ENCODE measurements at places on chromosomes 2 and 18. TPM values are rescaled to one million over a fixed set of nuclear protein-coding genes. Genes with fewer than 3 reads are reported as not detected.
A peak's percentile ranks its signal among the peaks of the same experiment; 100 is the strongest.

DNA sequence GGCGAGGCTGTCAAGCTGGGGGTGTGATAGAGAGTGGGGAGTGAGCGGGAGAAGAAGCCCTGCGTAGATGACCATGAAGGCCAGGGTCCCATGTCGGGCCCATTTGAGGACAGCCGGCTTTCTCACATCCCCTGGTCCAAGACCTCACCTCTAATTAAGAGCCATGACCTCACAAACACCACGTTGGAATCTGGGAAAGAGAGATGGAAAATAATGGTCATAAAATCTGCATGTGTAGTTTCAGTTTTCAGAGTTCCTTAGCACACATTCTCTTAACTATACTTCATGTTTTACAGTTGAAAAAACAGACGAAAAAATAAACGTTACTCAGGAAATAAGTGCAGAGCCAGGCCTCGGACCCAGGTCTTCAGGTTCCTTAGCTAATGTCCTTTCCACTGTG, 244.8 kb upstream of the SIX2 start:
- H3K27me3 ChIP-seq = no peaks in the 10 kb centered on the region
- no peak overlapping the region for H3K27ac ChIP-seq
- H3K4me3 ChIP-seq = no peak overlapping the region
- H3K36me3 ChIP-seq = no peaks in the 10 kb centered on the region
- peaks cover 13% of the 10 kb centered on the region for H3K4me1 ChIP-seq

DNA sequence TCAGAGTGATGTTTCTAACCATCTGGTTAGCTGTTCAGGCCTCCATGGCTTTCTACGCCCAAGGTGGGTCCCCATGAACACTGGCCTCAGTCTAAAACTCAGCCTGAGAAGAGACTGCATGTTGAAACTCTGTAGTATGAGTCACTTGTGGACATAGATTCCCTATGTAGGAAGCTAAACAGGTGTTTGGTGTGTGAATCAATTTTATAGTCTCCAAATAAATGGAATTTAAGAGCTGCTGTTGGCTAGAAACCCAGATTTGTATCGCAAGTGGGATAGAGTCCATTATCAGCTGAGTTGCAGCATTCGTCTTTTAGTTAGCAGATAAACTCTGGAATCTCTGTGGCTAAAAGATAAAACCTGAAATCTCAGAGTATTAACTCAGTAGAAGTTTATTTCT, 131.4 kb downstream of the KCNS3 start:
- no peak overlapping the region for H3K4me3 ChIP-seq

DNA sequence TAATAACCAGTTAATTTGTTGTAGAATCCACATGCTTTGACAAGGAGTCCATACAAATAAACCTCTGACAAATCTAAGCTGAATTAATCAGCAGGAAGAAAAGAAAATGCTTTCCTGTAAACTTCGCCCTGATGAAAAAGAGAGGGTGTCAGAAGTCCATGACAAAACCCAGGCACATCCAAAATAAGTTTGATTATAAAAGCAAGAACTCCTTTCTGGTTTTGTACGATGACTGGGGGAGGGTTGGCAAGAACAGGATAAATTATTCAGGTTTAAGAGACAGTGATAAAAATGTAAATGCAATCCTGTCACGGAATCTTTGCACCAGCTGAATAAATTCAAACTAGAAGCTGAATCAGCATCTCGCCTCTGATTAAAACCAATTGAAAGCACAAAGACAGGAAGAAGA, 469.2 kb upstream of the TNP1 start:
- no peak overlapping the region for H3K4me3 ChIP-seq
- H3K27ac ChIP-seq = no peak overlapping the region
- no peak for DNase-seq
- no peaks in the 10 kb centered on the region for H3K36me3 ChIP-seq

DNA sequence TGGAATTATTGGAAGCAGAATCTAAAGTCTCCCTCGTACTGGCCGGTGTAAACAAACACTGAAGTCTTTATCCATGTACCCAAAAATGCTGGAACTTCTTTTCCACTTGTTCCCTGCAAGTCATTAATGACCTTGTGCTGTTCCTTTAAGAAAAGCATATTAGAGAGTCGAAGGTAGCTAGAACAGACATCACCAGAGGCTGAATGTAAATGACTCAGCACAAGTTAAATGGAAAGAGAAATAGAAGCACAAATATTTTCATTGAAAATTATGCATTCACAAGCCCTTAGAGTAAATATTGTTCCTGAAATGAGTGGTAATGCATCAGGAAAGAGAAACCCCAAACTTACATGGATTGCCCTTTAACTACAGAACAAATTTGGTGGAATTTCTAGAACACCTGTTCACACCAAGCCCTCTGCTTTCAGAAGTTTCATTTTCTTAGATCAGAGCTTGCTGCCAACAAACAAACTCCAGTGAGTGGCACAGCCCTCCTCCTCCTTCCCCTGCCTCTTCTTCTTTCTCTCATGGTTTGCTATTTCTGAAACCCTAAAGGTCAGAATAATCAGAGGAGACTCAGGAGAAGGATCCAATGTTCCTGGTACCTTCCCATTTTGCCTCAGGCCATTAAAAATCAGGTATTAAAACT, 264.3 kb downstream of the TXNL1 start:
- no peak overlapping the region for H3K4me3 ChIP-seq
- H3K27me3 ChIP-seq = no peaks in the 10 kb centered on the region
- peaks cover 2% of the 10 kb centered on the region for H3K4me1 ChIP-seq
- no peaks in the 10 kb centered on the region for H3K36me3 ChIP-seq
- H3K27ac ChIP-seq = no peak overlapping the region

MAL gene
- 1.5 TPM for total RNA-seq

GRCh38 chr2:149410701-149411484, 80.5 kb downstream of the LYPD6 start:
- H3K27ac ChIP-seq = no peak overlapping the region
- H3K27me3 ChIP-seq = no peaks in the 10 kb centered on the region
- no peaks in the 10 kb centered on the region for H3K4me1 ChIP-seq
- H3K36me3 ChIP-seq = no peaks in the 10 kb centered on the region
- no peak overlapping the region for H3K4me3 ChIP-seq

CARF gene
- total RNA-seq = 12.3 TPM

GRCh38 chr2:160380611-160381010, 113.0 kb downstream of the RBMS1 start:
- H3K4me1 ChIP-seq = peaks cover 27% of the 10 kb centered on the region
- DNase-seq = no peak
- H3K36me3 ChIP-seq = no peaks in the 10 kb centered on the region
- peak overlapping the region; percentile 26 for H3K27ac ChIP-seq

DNA sequence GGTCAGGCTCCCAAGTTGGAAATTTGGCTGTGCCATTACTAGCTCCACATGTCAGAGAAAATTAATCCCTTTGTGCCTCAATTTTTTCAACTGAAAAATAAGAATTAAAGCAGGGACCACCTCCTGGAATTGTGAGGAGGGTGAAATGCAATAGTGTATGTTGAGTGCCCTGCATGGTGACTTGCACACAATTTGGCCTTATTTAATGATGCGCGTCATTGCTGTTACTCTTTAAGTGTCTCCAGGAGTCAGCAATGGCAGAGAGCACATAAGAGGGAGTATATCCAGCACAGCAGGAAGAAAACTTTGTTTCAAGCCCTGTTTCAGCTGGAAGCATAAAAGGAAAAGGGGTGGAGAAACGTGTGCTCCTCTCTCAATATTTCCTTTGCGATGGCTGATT, 215.8 kb downstream of the ALK start:
- H3K36me3 ChIP-seq = no peaks in the 10 kb centered on the region
- H3K27ac ChIP-seq = no peak overlapping the region
- no peak overlapping the region for H3K4me3 ChIP-seq

CKAP2L gene
- 0.12 TPM for total RNA-seq

DNA sequence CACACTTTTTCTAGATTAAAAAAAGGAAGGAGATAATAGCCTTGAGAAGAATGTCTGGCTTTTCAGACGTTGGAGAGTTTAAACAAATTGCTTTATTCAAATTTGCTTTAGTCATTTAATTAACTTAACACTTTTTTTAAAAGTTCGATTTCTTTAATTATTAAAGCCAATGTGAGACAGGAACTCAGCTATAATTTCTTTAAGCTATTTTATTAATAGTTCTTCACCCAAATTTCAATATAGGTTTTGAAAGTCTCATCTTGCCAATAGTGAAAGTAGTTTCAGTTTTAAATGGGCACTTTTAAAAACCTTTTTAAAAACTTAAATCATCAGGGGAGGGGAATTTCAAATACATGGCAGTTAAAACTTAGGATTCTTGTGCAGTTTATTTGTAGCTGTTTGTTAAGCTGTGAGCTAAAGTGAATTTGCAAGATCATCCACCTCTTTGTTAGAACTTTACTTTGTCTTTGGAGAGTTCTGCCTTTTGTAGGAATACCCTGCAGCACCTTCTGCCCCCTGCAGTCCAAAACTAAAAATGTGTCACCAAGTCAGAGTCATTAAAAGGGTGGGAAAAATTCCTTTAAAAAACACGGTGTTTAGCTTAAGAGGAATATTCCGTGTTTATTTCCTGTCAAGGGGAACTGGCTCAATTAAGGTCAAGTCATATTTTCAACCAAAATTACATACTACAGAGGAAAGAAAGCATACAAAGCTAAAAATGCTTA, 4.6 kb downstream of the TGIF1 start:
- no peaks in the 10 kb centered on the region for H3K27me3 ChIP-seq
- H3K4me1 ChIP-seq = peaks cover 3% of the 10 kb centered on the region
- no peak overlapping the region for H3K27ac ChIP-seq
- no peak for DNase-seq
- H3K36me3 ChIP-seq = no peaks in the 10 kb centered on the region

- no peak for DNase-seq
- no peak overlapping the region for H3K4me3 ChIP-seq
- no peaks in the 10 kb centered on the region for H3K36me3 ChIP-seq
- H3K4me1 ChIP-seq = no peaks in the 10 kb centered on the region
Measured at GRCh38 chr2:57177176-57177575, 869.4 kb upstream of the VRK2 start.

FOXD4L1 gene
- total RNA-seq = 0.25 TPM

MGAT4A gene
- total RNA-seq = 14.5 TPM

TBR1 gene
- total RNA-seq = not detected

GRCh38 chr2:207528980-207529329, 807 bp upstream of the CREB1 start:
- H3K27me3 ChIP-seq = no peaks in the 10 kb centered on the region
- H3K4me1 ChIP-seq = peaks cover 5% of the 10 kb centered on the region
- DNase-seq = no peak
- peak overlapping the region; percentile 85 for H3K27ac ChIP-seq

DNA sequence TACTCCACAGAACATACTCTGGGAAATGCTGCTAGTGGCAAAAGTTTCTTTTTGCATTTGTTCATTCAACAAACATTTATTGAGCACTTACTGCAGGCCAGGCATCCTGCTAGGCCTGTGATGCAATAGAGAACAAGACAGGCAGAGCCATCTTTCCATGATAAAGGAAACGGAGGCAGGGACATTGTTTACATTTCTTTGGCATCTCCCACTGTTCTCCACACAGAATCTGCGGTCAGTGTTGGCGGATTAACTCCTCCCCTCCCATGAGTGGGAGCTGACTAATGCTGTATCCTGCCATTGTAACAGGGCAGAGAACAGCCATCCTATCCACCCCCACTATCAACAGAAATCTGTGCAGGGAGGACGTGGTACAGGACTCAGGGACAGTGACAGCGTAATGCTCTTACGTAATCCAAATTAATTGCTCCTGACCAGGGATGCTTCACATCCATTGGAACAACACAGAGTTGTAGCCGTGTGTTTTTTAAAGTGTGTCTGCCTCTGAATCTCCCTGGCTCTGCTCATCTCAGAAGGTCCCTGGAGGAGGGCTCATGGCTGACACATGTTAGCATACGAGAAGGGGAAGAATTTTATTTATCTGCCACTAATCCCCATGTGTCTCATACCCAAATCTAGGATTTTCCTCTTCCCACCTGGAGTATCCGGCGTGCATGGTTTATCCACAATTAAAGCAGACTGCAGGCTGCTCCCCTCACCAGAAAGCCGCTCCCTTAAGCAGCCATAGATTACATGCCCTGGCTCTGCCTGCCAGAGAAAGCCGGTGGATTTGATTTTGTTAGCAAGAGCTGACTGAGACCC, 32.3 kb downstream of the STEAP3 start:
- DNase-seq = no peak
- H3K36me3 ChIP-seq = no peaks in the 10 kb centered on the region
- no peaks in the 10 kb centered on the region for H3K27me3 ChIP-seq
- H3K4me3 ChIP-seq = no peak overlapping the region
- peaks cover 3% of the 10 kb centered on the region for H3K4me1 ChIP-seq
- H3K27ac ChIP-seq = no peak overlapping the region

DNA sequence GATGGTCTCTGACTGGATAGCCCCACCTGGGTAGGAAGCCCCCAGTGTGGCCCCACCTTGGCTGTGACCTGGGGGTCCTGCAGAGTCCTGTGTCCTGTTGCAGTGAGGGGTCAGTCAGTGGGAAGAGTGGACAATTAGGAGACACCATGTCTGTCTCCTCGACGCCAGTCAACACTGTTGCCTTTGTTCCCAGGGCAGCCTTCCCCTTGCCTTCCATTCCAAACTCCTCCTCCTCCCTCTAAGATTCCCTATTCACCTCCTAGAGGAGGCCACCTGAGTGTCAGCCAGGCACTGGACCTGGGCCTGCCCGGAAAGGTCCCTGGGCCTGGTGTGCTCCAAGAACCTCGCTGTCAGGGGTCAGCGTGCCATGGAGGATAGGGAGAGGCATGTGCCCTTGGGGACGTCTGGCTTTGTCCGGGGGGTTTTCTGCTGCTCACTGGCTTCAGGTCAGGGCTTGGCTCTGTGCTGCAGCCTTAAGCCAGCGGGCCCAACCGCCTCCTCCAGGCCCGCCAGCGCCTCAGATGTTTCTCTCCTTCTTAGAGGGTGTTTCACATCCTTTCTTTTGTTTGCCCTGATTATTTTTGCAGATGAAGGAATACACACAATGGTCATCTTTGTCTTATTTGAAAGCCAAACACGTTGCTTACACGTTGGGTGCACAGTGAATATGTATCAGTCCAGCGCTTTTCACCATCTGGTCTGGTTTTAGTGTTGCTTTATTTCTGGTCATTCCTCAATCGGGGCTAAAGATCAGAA, 68.9 kb downstream of the HPCAL1 start:
- H3K4me1 ChIP-seq = peaks cover 14% of the 10 kb centered on the region
- no peaks in the 10 kb centered on the region for H3K27me3 ChIP-seq
- no peaks in the 10 kb centered on the region for H3K36me3 ChIP-seq
- H3K4me3 ChIP-seq = no peak overlapping the region
- DNase-seq = no peak

ACSL3 gene
- total RNA-seq = 53.7 TPM

DNA sequence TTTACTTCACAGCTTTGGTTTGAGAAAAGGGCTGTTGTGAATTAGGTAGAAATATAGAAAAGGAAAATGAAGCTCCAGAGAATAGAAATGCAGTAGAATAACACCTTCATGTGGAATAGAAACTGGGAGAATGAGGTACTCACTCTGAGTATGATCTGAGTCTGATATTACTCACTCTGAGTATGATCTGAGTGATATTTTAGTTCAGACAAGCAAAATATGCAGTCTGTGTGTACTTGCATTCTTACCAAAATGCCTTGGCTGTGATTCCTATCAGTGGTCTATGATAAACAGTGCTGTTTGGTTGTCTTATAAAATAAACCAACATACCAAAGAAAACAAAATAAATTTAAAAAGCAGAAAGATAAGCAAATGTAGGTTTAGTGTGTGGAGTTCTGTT, 487.6 kb downstream of the THSD7B start:
- no peaks in the 10 kb centered on the region for H3K27me3 ChIP-seq
- no peaks in the 10 kb centered on the region for H3K4me1 ChIP-seq
- H3K27ac ChIP-seq = no peak overlapping the region
- DNase-seq = no peak
- no peak overlapping the region for H3K4me3 ChIP-seq

- H3K36me3 ChIP-seq = no peaks in the 10 kb centered on the region
- no peaks in the 10 kb centered on the region for H3K27me3 ChIP-seq
- no peak overlapping the region for H3K27ac ChIP-seq
- H3K4me3 ChIP-seq = no peak overlapping the region
- peaks cover 2% of the 10 kb centered on the region for H3K4me1 ChIP-seq
Measured at GRCh38 chr2:53949457-53949856, 21.3 kb downstream of the PSME4 start.

Measured in ovary (tissue), 10 donors.